GM03348 (cell line): ENCODE measurements at places on chromosomes 1 and 21.

DNA sequence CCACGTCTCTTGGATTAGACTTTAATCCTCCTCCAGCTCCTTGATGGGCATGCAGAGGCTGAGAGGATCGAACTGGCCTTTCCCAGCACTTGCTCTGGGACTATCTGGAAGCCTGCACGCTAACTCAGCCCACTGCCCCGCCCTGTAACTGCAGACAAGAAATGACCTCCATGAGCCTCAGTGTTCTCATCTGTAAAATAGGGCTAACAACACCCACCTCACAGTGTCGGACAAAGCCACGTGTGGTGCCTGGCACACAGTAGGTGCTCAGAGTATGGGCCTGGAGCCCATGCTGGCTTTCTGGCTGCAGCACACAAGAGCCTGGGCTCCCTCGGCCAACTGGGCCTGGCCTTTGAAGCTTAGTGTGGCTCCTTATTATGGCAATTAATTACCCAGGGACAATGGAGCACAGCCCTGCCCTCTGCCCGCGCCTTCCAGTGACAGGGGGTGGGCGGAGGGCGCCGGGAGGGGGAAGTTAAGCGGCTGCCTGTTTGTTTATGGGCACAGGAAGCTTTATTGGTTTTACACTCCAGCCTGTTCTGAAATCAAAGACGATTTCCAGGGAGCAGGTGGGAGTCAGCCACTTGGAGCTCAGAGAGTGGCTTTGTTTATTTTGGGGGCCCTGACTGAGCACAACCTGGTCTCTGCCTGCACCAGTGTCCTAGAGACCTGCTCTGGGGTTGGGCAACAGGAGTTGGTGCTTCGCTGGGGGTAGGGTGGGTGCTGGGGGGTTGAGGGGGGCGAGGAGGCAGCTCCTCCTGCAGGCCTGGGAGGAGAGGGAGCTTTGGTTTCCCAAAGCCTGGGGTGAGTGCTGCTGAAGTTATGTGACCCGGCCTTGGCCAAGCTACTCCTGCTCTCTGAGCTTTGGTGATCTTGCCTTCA lies 31.0 kb downstream of the PAX7 start:
- DNase-seq: no peak

DNA sequence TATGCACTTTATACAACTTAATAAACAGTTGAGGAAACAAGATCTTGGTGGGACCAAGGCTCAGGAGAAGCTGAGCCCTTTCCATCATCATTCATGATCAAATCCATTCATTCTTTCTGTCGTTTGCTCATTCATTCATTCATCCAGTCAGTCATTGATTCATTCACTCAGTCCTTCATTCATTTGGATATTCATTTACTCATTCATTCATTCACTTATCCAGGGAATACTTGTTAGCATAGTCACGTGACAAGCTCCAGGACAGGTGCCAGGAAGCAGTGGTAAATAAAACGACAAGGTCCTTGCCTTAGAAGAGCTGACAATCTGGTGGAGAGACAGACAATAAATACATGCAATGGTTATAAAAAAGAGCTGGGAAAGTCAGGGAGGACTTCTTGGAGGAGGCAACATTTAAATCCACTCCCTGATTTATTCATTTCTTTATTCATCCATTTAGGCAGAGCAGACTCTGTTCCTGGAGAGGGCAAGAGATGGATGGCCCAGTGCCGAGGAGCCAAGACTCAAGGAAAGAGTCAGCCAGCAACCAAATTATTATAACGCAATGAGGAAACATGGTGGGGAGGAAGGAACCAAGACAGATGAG lies 74.1 kb upstream of the CASZ1 start:
- no peak for DNase-seq

DNA sequence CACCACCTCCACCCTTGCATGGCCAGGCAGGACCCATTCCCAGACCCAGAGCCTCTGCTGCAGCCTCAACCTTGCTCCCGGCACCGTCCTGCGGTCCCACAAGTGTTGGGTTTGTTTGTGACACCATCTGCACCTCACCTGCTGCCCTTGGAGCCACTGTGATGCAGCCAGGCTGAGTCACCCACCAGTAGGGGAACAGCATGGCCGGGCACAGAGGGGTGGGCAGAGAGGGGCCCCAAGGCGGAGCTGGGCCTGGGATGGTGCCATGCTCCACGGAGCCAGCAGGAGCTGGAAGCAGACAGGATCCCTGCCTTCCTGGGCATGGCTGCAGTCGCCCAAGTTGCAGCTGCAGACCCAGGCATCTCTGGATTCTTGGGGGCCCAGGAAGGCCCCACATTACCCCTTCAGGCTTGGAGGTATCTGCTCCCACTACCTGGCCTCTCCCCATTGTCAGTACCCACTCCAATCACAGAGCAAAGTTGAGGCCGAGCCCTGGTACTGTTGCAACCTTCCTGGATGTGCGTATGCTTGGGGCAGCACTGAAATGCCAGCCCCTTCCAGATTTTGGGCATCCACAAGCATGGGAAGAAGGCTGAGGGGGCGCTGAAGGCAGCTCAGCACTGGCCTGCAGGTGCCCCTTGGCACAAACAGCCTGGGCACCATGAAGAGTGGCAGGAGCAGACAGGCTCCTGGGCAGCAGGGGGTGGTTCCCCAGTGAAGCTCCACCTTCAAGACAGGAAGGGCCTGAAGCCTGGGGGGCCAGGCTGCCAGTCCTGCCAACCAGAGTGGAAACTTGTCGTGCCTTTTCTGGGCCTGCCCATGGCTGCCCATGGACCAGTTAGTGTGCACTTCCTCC lies 172.8 kb downstream of the MATN1 start:
- no peak for DNase-seq

DNA sequence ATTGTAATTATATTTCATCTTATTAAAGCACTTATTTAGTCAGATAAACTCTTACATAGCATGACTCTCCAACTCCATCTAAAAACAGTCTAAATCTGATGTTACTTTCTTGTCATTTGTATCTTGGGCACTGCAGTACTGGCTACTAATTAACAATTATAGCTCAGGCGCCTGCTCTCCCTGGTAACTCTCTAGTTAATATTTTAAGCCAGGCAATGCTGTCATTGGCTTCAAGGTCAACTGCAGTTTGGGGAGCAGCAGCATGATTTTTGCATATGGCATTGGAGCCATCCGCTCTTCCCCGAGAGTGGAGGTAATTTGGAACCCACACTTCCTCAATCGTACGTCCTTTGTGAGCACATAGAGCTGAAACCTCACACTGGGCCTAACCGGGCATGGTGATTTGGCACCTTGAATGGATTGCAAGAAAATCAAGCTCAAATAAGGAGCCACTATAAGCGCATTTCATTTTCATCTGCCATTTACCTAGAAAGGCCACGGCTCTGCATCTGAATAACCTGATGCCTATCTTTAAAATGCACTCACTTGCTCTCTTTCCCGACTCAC lies 187.7 kb downstream of the KAZN start:
- DNase-seq: no peak

DNA sequence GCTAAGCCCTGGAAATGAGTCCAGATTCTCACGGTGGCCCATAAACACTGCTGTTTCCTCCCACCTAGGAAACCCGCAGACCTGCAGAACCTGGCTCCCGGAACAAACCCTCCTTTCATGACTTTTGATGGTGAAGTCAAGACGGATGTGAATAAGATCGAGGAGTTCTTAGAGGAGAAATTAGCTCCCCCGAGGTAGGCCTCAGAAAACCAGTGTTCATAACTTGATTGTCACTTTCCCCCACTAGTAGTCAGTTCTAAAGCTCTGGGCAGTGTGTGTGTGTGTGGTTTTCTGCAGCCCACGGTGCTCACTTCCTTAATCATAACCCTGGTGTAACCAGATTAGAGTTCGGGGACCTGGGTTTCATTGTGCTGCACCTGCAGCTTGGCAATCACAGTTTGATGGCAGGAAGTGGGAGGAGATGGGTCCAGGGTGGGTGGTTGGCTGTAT lies 39.1 kb downstream of the CLIC6 start:
- DNase-seq: no peak

DNA sequence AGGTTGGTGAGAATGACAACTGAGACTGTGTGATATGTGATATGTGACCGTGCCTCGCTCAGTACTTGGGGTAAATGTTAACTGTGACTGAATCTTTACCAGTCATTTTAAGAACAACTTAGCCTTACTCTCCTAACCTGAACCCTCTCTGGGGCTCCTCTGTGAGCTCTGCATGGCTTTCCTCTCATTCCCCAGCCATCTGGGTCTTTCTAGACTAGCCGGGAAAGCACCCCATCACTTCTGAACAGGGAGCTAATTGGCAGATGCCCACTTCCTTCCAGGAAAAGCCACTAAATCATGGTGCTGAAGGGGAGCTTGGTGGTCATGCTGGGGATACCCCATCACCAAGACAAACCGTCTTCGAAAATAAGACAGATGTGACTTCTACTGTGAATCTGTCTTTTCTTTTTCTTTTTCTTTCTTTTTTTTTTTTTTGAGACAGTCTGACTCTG lies 16.5 kb upstream of the FOXO6 start:
- no peak for DNase-seq
